GM04504 (cell line): ENCODE measurements at places on chromosomes 3 and 15.

DNA sequence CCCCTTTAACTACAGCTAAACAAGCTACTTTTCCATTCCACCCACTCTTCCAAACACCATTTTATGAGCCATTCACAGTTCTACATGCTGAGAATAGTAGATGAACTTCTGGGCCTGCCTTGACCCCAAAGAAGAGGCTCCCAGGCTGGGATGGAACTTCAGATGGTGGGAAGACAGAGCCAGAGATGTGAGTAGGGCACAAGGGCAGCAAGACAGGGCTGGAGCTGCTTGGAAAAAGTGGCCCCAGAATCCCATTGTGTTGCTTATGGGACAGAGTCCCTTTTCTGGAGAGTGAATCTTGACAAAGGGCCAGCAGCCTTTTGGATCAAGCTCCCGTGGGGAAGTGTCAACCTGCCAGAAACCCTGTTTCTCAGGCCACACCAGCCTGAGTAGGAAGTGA, 516.5 kb upstream of the PPP2R3A start:
- no peak for DNase-seq

GRCh38 chr3:48594417-48595049, 596 bp downstream of the COL7A1 start:
- peak; percentile 35 for DNase-seq

- peak; percentile 66 for DNase-seq
Observed at GRCh38 chr15:87619161-87619960, 637.2 kb downstream of the NTRK3 start.

DNA sequence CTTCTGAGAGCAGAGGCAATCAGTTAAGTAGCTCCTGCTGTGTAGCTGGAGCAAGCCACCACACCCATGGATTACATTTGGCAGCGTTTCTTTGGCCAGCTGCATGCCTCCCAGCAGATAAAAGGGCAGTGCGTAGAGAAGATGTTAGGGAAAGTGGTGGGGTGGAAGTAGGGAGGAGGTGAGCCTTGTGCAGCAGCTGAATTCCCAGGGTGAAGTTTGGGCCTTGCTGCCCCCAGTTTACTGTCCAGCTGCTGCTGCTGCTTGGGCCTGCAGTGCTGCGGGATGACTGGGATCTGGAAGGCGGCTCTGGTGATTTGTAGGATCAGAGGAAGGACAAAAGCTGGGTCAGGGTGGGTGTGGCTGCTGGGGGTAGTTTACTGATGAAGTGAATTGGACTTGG, 318.7 kb upstream of the C2CD4B start:
- no peak for DNase-seq

DNA sequence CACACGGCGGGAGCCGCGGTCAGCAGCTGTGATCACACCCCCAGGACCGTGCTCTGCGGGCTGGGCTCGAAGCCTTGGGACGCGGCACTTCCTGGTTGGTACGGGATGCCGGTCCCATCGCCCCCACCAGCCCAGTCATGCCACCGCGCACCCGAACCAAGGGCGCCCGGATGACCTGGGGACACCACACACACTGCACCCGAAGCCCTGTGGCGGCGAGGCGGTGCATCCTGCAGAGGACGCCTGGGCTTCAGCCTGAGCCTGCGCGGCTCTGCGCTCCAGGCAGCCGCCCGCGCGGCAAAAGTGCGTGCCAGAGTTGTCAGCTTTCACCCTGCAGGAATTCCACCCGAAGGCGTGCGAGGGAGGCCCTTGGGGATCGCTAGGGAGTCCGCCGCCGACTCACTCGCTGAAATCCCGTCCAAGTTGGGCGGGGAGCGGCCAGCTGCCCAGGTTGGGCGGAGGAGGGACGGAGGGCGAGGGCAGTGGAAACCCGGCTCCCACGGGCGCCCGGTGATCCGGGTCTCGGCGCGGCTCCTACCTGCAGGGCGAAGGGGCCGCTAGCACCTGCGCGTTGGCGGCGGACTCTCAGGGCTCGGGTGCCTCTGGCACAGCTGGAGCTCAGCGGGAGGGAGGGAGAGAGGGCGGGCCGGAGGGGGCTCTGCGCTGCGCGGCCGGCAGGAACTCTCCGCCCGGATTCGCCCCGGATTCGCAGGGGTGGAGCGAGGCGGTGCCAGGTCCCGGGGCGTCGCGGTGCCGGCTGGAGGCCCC, at the start of gene PLD1:
Gene PLD1, minus strand, starts transcription at position 623 of the 768 bp plus-strand sequence. CDS start 72,432 bp downstream, outside the sequence.
- peak; percentile 95 for DNase-seq

DNA sequence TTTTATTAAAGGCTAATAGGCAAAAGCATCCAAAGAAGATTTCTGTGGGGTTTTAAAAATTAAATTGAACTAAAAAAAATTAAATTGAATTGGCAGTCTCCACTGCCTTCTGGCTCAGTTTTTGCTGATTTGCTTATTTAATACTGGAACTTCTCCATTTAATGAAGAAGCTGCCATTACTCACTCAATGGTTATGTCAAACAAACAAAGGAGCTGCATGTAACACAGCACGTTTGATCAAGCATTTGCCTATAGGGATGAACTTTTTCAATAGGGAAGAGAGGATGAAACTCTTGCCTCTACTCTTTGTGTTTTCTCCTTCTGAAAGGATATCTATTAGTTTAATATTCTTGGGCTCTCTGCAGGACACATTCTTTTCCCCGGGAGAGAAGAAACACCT, 4.8 kb upstream of the HCLS1 start:
- DNase-seq: no peak

- DNase-seq: no peak
Observed at GRCh38 chr3:114320246-114320645, 26.4 kb downstream of the TIGIT start.

DNA sequence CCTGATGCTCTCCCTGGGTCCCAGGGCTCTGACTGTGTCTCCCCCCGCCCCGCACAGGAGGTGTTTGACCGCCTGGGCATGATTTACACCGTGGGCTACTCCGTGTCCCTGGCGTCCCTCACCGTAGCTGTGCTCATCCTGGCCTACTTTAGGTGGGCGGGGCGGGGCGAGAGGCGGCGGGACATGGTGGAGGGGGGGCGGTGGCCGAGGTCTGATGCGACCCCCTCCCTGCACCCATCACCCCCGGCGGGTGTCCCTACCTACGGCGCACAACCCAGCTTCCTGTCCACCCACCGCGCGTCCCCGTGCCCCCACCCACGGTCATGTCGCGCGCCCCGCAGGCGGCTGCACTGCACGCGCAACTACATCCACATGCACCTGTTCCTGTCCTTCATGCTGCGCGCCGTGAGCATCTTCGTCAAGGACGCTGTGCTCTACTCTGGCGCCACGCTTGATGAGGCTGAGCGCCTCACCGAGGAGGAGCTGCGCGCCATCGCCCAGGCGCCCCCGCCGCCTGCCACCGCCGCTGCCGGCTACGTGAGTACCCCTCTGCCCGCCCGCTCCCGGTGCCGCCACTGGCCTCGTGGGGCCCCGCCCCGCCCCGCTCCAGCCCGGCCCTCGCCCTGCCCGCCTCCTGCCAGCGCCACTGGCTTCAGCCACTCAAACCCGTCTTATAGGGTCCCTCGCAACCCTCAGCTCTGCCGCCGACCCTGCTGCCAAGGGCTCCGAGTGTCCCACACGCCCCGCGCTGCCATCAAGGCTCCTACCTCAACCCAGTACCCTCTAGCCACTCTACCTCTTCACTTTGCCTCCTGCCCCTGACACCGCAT, 21.0 kb downstream of the PTH1R start:
- no peak for DNase-seq

DNA sequence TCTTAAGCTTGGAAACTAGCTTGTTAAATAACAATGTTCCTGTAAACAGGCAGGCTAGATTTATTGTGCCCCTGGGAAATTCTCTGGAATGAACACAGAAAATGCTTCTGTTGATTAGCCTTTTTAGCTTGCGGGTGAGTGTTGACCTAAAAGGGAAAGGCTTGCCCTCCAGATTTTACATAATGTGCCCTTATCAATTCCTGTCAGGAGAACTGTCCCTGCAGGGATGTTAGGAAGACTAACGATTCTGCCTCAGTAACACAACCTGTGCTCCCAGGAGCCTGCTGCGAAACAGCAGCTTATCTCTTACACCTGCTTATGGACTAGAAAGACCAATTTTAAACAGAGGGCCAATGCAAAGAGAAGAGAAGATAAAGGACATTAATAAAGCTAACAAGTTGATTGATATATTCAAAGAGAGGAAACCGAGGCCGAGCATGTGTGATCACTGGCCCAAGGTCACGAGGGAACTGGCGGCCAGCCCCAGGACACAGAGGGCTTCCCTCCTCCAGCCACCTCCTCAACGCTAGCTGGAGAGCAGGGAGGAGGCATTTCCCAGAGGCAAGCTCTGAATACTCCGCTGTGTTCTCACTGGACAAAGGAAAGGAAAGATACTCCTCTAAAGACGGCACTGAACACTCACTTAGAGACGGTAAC, 48.4 kb upstream of the TJP1 start:
- DNase-seq: no peak

- DNase-seq: no peak
Observed at GRCh38 chr3:47611576-47611975, 32.9 kb upstream of the CSPG5 start.

GRCh38 chr3:191244242-191244867, 45.3 kb downstream of the OSTN start:
- no peak for DNase-seq

DNA sequence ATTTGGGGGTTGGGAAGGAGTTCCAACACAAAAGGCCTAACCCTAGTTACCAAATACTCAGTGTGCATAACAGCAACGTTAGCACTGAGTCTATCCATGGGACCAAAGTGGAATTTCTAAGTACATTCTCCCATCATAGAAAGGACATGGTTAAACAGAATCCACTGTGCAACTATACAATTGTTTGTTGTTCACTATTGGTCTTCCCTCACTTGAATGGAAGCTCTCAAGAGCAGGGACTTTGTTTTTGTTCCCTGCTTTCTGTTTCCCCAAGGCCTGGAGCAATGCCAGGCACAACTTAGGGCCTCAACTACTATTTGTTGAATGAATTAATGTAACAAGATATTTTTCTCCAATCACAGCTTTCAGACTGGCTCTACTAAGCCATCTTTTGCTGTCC, 25.6 kb downstream of the COL8A1 start:
- DNase-seq: no peak

DNA sequence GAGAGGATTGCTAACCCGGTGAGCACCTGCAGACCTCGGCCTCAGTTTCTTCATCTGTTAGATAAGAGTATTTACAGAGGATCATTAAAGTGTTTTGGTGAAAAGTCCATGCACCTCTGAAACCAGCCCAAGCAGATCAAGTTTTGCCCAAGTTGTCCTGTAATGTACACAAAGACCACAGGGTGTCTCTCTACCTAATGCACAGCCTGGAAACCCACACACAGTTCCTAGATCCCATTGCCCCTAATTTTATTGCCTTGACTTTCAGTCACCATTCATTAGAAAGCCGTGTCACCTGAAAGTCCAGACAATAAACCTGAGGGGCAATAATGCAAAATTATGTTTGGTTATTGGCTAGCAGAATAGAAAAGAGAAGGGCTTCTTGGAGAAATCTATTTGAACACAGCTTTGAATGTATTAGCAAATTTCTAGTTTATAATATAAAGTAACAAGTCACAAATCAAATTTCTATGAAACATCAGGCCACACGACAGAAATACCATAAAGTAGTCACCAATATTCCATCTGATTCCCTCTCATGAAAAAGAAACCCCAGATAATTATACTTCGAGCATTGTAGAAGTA, 161.3 kb upstream of the SLC2A2 start:
- DNase-seq: no peak

GRCh38 chr3:133884054-133884886, 11.4 kb downstream of the RAB6B start:
- DNase-seq: no peak

- DNase-seq: no peak
Observed at GRCh38 chr3:34001022-34001421, 202.6 kb downstream of the PDCD6IP start.

DNA sequence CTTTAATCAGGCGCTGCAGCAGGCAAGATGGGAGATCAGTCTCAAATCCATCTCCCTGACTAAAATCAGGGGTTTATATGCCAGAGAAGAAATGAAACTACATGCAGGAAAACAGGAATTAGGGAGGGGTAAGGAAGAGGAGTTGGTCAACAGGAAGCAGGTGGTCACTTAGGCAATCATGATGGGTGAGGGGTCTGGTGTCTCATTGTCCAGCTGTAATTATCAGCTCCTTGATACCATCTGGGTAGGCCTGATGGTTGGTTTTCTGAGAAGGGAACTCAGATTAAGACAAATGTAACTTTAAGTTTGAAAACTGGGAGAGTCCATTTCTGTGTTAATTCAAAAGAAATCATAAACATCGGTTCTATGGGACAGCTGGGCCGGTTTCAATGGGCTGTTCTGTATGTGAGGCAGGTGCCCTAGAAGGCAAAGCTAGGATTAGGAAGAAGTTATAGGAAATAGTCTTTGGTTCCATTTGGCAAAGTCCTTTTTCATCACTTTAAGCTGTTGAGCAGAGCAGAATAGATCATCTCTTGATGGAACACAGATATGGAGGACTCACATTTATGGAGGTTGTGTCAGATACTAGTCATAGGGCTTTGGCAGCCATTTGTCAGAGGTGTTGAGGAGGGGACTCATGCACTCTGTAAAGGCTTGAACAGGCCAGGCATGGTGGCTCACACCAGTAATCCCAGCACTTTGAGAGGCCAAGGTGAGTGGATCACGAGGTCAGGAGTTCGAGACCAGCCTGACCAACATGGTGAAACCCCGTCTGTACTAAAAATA, 149.4 kb downstream of the VGLL4 start:
- no peak for DNase-seq

DNA sequence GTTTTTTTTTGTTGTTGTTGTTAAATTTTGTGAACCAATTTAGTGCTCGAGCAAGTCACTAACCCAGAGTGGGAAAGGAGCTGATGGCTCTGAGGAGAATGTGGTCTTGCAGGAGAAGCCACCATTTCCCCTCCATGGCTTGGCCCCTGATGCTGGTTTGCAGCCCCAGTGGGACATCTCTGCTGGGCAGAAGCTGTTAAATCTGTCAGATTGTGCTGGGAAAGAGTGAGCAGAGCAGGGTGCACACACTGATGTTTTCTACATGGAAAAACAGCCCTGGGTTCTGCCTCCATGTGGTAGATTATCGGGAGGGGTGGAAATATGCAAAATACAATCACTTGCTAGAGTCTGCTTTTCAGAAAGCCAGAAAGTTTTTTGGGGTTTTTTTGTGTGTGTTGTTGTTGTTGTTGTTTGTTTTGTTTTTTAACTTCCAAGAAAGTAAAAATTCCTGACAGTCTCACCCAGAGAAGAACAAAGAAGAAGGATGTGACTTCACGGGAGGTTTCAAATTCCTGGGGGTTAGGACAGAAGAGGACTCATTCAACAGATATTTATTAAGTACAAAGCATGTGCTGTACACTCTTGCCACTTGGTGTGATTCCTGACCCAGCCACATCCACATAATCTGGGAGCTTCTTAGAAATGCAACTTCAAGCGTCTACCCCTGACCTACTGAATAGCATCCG, 133.7 kb downstream of the FOXB1 start:
- no peak for DNase-seq
